Motor neuron (in vitro differentiated cells): ENCODE measurements at places on chromosomes 16 and 17.

DNA sequence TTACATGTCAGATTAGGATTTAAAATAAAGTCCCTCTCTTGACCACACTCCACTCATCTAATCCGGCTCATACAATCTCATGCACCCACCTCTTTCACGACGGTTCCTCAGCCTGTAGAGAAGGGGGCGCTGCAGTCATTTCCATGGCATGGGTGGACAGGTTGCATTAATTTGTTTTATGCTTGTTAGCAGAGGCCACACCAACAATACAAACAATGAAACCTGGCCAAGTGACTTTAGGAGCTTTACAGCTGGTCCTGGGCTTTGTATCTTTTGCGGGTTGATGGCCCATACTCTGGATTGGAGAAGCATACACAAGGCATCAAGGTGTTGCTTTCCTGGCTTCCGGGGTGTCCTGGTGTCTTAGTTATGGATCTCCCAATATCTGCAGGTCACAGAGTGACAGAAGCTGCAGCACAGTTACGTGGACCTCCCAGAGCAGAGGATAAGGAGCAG lies 9.7 kb upstream of the SNF8 start:
- ATAC-seq: peak; percentile 45

- ATAC-seq: no peak
These were observed 56.1 kb upstream of the ZC3H18 start for GRCh38 chr16:88514070-88514469.

- no peak for ATAC-seq
These were observed 60.1 kb upstream of the DYNLRB2 start for GRCh38 chr16:80480664-80481063.

DNA sequence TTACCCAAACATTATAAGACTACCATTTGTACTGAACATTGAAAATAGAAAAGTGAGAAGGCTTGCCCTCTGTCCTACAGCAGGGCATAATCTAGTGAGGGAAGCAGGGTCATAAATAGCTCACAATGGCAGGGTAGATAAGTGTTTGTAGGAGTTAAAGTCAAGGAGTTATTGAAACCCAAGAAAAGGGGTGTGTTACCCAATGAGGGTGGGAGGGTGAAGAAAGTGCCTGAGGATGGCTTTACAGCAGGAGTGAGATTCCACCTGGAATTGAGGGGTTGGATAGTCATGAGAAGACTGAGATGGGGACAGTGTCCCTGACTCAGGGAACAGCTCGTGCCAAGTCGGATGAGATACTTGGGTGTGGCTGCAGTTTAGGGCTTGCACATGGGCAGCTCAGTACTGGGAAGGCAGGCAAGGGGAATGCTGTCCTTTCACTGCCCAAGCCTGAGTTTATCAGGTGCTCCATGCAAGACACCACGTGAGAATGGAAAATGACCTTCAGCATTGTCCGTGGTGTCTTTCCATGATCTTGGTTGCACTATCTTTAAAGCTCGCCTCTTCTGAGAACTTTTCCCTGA lies 393.2 kb upstream of the MAF start:
- ATAC-seq: no peak

DNA sequence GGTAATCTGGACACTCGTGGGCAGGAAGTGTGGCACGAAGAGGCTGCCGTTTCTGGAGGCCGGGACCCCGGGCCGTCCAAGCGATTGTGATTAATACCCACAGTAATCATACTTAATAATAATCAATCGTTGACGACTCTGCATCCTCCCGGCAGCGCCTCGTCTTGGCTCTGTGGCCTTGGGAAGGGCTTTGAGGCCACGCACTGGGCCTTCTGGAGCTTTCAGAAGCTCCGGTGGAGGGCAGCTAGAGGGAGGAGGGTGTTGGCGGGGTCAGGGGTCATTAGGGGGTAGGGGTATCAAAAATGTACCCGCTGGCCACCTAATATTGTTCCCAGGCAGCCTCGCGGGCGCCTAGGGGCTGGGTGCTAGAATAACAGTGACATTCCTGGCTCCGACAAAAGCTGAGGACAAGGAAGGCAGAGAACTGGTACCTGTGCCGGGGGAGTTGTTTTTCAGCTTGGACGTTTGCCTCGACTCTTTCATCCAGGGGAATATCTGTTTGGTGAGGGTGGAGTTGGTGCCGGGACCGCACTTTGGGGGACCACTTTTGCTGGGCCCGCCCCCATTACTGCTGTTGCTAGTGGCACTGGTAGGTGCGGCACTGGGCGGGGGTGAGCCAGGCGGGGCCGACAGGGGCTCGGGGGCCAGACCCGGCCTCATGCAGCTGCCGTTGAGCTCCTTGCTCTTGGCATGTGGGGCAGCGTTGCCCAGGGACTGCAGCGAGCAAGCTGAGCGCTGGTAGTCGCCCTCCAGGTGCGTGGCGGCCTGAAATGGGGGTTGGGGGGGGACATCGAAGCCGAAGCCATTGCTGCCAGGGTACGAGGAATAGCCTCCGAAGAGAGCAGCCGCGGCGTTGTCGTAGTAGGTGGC lies 6.9 kb upstream of the HOXB2 start:
- ATAC-seq: peak; percentile 11

DNA sequence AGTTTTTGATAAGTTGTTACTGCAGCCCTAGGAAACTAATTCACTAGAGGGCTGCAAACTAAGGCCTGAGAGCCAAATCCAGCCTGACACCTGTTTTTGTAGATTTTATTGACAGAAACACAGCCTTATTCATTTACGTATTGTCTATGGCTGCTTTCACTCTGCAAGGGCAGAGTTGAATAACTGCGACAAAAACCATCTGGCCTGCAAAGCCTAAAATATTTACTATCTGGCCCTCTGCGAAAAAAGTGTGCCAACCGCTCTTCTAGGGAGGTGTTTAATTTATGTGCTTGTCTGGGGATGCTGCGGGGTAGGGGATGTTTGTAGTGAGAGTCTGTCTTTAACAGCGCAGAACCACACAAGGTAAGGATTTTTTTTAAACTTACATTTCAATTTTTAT lies 165.0 kb upstream of the RBFOX1 start:
- ATAC-seq: no peak

- no peak for ATAC-seq
These were observed 3.0 kb downstream of the SSTR5 start for GRCh38 chr16:1075546-1075945.

DNA sequence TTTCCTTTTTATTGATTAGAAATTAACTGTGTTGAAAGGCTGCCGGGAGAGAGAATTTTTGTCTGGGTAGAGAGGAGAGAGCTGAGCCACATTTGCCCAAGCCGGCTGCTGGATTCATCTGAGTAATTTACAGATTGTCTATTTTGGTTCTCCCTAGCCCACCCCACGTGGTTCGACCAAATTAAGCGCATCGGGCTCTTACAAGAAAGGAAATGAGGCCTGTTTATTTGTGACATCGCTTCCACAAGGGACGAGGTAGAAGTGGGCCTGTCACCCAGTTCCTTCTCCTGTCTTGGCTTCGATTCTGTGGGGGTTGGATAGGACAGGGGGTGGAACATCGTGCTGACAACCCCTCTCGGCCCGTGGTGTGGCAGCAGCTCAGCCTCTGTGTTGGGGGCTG lies 42.9 kb downstream of the SYT17 start:
- ATAC-seq: no peak

DNA sequence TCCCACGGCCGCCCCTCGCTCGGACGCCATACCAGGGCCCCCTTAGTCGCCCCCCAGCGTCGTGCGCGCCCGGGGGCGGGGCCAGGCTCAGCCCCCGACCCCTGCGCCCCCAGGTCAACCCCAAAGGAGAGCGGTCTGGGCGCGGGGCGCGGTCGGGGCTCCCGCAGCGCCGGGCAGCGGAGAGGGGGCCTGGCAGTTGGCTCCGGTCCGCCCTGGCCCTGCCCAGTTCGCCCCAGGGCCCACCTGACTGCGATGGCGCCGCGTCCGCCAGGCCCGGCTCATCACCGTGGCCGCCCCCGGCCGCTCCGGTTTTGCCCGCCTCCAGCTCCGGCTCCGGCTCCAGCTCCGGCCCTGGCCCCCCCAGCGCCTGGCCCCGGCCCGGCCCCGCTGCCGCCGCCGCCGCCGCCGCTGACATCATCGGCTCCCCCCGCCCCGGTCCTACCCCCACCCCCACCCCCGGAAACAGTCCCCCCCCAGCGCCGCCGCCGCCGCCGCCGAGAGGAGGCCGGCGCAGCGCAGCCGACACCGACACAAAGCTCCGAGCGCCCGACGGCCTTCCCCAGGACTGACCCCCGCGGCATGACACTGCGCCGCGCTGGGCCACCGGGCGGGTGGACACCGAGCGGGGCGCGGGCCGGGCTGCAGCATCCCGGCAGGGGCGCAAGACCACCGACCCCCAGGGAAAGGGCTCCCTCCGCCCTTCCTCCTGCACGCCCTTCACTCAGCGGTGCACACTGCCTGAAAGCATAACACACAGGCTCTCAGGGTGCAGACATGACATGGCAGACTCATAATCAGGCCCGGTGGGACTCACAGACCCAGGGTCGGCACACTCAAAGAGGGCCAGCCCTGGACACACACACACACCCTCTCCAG lies at the start of gene ZBTB4:
TSS of gene ZBTB4 (minus strand) at position 419 of the 876 bp plus-strand sequence. CDS start 12,830 bp downstream, outside the sequence.
- ATAC-seq: peak; percentile 1

GRCh38 chr17:34758718-34759117 lies 179.3 kb downstream of the TMEM132E start:
- no peak for ATAC-seq

GRCh38 chr16:72427783-72428331 lies 255.9 kb upstream of the PMFBP1 start:
- no peak for ATAC-seq

DNA sequence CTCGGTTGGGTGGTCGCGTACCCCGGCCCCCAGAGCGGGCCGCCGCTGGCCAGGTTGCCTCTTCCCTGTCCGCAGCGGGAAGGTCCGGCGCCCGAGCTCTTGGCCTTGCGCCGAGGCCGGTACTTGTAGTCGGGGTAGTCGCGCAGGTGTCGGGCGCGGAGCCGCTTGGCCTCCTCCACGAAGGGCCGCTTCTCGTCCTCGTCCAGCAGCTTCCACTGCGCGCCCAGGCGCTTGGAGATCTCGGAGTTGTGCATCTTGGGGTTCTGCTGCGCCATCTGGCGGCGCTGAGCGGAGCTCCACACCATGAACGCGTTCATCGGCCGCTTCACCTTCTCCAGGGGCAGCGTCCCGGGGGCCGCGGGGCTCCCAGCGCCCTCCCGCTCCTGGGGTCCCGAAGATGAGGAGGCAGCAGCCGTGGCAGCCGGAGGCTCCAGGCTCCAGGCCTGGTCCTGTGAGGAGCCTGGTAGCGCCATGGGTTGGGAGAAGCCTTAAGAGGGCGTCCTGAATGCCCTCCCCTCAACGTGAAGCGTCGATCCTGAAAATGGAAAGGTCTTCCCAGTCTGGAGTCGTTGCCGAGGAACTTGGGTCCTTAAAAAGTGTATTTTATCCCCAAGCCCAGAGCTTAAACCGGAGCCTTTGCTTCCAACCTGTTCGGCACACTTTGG lies 558 bp downstream of the SOX15 start:
- ATAC-seq: peak; percentile 62

DNA sequence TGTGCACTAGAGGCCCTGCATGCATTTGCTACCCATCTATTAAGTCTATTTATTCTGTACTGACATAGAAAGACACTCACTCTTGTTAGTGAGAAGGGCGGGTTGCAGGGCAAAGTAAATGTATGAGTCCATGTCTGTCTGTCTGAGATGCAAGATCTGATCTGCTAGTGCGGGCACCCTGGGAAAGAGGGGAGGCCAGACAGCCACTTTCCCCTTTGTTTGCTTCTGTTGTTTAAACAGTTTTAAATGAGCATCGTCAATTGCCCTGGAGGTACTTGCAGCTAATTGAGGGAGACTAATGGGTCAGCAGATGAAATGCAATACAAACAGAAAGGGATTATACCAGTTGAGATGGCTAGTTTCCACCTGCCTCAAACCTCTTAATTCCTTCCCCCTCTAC lies 24.9 kb downstream of the SCNN1G start:
- ATAC-seq: no peak

- ATAC-seq: peak; percentile 1
These were observed 5.9 kb downstream of the BAIAP2 start for GRCh38 chr17:81040791-81041337.

- ATAC-seq: no peak
These were observed 185.9 kb upstream of the HS3ST3A1 start for GRCh38 chr17:13787636-13788035.

DNA sequence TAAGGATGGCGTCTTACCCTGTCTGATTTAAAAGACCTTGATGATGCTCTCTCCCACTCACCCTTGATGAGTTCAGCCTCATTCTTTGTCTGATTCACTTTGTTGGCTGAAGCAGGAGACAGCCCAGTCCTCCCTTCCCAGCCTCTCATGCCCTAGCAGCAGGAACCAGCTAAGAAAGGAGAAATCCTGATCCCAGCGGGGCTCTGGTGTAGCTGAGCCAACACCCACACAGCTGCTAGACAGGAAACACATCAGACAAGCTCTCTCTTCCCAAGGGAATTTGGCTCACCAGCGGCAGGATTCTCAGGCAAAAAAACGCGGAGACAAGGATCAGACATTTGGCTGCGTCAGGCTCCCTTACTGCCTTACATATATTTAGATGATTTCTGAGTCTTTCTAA lies 211.5 kb downstream of the CDH11 start:
- ATAC-seq: no peak

- no peak for ATAC-seq
These were observed 17.2 kb downstream of the PRKCB start for GRCh38 chr16:23852794-23853562.

- ATAC-seq: no peak
These were observed 120.4 kb downstream of the IRX3 start for GRCh38 chr16:54165912-54166865.

GRCh38 chr17:17021194-17021863 lies 20.9 kb upstream of the MPRIP start:
- peak; percentile 79 for ATAC-seq

DNA sequence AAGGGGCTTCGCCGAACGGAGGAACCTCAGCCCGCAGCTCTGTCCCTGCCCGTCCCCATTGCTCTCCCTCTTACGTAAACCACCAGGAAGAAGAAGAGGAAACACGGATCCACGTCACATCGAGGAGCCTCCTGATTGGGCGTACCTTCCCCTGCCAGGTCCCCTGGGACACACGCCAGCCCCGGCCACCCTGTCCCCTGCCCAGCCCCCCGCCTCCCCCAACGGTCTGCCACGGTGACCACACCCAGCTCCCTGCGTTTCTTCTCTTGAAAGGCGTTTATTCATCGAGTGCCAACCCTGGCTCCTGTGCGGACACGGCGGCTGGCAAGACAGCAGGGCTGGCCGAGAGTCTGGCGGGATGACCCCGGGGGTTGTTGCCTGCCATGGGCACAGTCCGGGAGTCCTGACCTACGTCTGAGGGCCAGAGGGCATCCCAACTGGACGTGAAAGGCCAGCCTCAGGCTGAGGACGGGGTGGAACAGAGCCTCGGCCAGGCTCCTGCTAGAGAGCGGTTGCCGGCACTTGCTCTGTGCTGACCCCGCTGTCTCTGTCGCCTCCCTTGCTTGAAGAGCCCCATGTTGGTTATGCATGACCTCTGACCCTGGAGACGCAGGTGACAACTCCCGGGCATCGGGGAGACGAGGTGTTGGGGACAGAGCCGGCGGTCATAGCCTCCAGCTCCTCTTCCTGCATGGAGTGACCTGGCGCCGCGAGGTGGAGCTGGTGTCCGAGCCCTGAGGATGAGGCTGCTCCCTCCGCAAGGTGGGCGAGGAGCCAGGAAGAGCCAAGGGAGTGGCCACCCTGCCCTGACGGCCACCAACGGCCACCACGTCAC lies 40.5 kb upstream of the ACSF3 start:
- no peak for ATAC-seq

- no peak for ATAC-seq
These were observed 16.1 kb downstream of the TIMM22 start for GRCh38 chr17:1012823-1013728.

- no peak for ATAC-seq
These were observed 1.1 kb downstream of the ACTG1 start for GRCh38 chr17:81511554-81511803.
